ENCODE measurements at places on chromosomes 13 and 19.

DNA sequence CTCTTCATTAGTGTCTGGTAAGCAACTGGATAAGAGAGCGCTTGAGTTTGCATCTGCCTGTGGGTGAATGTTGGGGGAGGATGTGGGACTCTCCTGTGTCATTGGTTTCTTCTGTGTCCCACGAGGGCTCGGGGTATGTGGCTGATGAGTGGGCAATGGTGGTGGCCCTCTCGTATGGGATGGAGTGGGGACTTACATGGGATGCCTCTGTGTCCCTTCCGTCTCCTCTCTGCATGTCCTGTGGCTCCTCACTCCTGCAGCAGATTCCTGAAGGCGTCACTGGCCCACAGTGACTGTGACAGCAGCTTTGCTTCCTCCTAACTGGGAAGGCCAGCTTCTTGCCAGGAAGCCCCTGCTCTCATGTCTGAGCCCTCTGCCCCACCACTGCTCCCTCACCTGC lies 2.6 kb upstream of the LRP3 start:
- DNase-seq, result no peak

DNA sequence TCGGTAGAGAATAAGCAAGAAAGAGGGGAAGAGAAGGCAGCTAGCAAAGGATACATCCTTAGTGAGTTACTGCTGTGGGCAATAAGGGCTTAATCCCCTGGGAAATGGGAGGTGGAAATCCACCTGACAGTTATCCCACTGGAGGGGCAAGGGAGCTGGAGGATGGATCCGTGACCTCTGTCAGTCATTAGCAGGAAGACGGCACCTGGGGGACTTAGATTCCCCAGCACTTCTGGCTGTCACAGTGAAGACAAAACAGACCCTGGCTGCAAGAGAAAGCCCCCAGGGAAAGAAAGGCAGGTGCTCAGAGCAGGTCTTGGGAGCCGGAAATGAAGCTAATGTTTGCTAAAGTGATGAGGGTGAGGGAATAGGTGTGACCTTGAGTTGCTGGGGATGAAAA lies 70.4 kb upstream of the MRI1 start:
- no peak for DNase-seq

- DNase-seq, result no peak
Measured at GRCh38 chr19:5265260-5265659, 75.4 kb downstream of the PTPRS start.

DNA sequence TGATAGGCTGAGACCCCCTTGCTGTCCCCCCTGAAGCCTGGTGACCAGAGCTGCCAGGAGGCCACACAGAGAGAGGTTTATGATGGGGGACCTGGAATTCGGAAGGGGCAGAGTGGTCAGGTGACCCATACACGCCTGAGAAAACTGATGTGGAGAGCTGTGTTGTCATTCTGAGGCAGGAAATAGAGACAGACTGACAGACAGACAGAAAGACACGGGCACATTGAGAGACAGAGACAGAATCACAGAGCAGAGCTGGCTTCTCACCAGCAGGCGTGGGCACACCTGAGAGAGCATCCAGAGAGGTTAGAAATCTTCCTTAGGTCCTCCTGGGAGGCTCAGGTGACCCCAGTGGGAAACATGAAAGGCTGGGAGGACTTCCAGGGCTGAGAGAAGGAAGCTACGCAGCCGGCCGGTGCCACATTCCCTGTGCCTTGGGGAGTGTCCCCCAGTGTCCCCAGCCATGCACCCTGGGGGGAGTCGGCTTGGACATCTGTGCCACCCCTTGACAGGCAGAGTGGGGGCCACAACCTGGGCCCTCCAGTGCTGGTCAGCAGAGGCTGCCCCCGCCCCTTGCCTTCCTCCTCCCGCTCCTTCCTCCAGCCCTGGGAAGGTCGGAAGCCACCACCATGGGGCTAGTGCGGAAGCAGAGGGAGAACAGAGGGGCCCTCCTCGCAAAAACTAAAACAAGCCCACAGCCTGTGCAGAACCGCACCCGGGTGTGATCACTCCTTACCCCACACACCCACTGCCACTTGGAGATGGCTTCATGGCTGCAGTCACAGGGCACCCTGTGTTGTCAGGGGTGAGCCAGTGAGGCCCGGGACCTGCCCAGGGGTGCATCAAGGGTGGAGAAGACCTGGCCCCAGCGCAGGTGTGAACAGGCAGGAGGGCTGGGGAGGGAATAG lies 2.2 kb downstream of the FFAR1 start:
- DNase-seq, result no peak

DNA sequence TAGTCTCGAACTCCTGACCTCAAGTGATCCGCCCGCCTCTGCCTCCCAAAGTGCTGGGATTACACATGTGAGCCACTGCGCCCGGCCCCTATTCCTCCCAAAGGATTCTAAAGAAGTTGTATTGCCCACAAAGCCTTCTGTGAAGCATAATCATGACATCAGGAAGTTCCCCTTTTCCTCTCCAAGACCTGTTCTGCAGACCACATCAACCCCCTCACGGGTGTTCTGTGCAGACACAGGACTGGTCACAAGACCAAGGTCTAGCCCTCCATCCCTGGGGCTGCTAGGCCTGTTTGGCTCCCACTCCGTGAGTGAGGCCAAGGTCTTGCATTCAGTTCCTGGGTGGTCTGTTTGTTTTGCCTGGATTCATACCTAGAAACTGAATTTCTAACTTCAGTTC lies 178.1 kb downstream of the FLT1 start:
- no peak for DNase-seq

Data from GM19239 (cell line).